COLO829 (cell line): ENCODE measurements at places on chromosomes 6 and 20.

- DNase-seq, result peak; percentile 43
Measured at GRCh38 chr6:139364302-139364981, 10.0 kb downstream of the CITED2 start.

- DNase-seq, result no peak
Measured at GRCh38 chr6:3875486-3875885, 26.3 kb downstream of the FAM50B start.

GRCh38 chr20:61688411-61688810 is 377.3 kb downstream of the TAF4 start:
- no peak for DNase-seq

- peak; percentile 21 for DNase-seq
Measured at GRCh38 chr6:52020945-52021570, 66.4 kb downstream of the PKHD1 start.

GRCh38 chr20:54475334-54476168 is at the start of gene DOK5:
Gene DOK5, plus strand, starts transcription at chr20:54475593. Its CDS starts 354 bp downstream, at chr20:54475947.
- no peak for DNase-seq

GRCh38 chr6:148225871-148226270 is 116.8 kb upstream of the SASH1 start:
- peak; percentile 77 for DNase-seq

- no peak for DNase-seq
Measured at GRCh38 chr20:896501-897025, 19.6 kb downstream of the ANGPT4 start.

DNA sequence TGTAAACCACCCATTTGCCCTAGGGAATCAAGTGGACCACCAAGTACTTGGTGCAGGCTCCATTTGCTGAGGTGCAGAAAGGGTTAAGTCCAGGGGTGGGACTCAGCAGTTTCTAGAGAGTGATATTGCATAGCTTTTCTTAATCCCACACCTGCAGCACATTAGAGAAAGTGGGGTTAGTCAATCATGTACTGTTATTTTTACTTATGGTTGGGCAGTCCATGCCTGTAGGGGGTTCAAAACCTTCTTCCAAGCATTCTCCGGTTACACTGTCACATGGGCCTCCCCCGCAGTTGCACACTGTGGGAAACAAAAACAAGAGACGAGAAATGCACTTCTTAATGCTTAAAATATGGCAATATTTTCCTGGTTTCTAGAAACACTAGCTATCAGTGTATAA is 65.5 kb downstream of the LAMA4 start:
- DNase-seq, result no peak

DNA sequence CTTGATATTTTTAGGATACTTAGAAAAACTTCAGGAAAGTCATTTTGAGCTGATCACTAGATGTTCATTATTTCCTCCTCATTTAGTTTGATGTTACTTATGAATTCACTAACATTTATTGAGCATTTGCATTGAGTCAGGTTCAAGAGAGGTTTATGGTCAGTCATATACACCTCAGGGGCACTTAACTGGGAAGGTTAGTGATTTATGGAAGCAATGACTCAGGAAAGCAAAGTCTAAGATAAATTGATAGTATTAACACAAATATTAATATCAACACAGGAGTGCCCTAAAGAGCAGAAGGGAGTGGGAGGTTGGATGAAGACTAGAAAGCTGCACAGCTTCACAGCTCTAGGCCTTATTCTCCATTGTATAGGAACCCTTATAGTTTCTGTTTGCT is 177.0 kb upstream of the TNFAIP3 start:
- DNase-seq, result no peak

DNA sequence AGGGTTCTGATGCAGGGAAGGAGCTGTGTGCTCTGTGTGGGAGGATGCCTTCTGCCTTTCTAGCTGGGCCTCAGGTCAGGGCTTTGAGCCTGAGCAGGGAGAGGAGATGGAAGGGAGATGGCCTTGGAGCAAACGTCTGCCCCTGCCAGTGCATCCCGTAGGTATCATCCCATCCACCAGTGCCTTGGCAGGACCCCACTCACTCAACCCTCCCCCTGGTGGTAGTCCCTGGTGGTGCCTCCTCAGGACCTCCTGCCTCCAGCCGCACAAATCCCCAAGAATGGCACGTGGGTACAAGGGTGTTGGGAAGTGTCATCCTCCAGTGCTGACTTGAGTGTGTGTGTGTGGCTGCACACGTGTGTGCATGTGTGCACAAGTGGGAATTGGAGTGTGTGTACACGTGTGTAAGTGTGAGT is 23.1 kb upstream of the MICB start:
- no peak for DNase-seq
